ENCODE measurements at places on chromosomes 11 and 22.

- peak; percentile 98 for DNase-seq
Measured at GRCh38 chr11:119334174-119334930, at the start of gene RNF26. RNF26 (plus strand) TSS chr11:119334527; CDS start chr11:119335123, 596 bp downstream.

DNA sequence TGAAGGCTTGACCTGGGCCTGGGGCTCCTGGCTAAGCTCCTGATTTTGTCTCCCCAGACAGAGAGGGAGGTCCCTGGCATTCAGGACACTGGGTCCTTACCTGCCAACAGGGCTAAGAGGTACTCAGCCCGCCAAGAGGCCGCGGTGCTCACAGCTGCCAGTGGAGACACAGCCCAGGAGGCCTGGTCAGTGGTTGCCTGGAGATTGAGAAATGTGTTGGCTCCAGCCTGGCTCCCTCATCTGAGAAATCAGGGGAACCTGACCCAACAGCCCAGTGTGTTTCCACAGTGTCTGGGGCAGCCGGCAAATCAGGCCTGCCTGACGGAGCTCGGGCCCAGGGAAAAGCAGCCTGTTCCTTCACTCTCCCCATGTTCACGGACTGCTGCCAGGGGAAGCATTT is 79.4 kb upstream of the NAV2 start:
- no peak for DNase-seq

DNA sequence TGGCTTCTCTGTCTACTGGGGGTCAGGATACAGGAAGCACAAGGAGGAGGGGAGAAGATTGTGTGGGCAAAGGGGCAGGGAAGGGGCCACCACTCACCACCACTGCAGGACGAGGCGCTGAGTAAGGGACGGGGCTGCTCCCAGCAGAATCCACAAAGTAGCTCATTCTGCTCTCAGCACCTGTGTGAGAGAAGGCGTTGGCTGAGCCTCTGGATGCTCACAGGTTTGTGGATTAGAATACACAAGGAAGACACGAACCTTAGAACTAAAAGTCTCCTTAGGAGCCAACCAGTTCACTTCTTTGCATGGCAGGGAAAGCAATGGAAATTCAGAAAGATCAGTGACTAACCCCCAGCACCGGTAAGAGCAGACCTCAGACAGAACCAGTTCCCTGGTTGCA is 14.4 kb downstream of the ETS1 start:
- no peak for DNase-seq

GRCh38 chr11:36041988-36042611 is 98.2 kb downstream of the LDLRAD3 start:
- DNase-seq: no peak

GRCh38 chr11:128304666-128305485 is 282.5 kb downstream of the ETS1 start:
- DNase-seq: no peak

- DNase-seq: no peak
Measured at GRCh38 chr22:50477923-50478322, 3.1 kb upstream of the SBF1 start.

GRCh38 chr11:18594999-18595749 is 4.4 kb upstream of the MISFA start:
- DNase-seq: peak; percentile 88

DNA sequence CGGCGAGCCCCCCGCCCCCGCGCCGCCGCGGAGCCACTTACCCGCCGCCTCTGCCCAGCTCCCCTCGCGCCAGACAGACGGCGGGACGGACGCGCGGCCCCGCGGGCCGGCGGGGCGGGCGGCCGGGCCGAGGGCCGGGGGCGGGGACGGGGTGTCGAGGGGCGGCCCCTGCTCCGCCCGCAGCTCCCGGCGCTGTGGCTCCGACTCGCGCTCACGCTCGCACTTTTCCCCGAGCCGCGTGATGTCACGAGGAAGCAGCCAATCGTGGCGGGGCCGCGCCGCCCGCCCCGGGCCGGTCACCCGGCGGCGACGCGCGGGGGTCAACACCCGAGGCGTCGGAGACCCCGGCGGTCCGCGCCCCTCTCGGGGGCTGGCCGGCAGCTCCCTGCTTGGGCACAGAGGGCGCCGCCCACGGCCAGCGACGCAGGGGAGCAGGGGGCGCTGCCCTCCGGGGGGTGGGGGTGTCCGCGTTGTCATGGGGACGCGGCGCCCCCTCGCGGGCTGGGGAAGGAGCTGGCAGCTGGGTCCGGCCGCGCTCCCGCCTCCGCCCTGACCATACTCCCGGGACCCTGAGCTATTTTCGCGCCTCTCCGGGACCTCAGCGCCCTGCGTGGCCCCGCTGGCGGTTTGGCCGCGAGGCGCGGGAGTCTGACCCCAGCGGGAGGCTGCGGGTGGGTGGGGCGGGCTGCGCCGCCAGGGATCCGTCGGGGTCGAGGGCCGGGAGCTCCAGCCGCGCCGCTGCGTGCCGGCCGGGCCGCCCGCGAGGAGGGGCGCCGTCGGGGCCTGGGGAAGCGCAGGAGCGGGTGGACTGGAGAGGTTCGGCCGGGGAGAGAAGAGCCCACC is at the start of gene CHRM4:
TSS of gene CHRM4 (minus strand) at position 199 of the 843 bp plus-strand sequence. CDS start 5,219 bp downstream, outside the sequence.
- peak; percentile 45 for DNase-seq

GRCh38 chr11:13388741-13389140 is 74.3 kb downstream of the BTBD10 start:
- no peak for DNase-seq

- DNase-seq: peak; percentile 11
Measured at GRCh38 chr11:70482529-70482917, 84.2 kb downstream of the CTTN start.

GRCh38 chr11:116507849-116508695 is 264.7 kb downstream of the BUD13 start:
- no peak for DNase-seq

DNA sequence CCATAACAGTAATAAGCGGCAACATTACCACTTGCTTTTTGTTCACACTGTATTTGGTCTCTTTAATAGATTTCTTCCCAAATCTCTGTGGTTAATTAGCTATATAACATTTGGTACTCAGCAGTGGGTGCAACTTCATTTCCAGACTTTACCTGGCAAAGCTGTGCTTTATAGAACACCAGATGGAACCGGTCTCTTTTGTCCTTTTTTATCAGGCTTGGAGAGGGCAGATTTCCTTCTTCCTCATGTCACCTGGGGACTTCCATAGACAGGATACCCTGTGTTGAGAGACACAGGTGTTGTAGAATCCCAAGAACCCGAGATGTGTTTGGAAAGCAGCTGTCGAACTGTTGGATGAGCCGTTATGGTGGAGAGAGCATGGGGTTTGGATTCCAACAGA is 393.7 kb downstream of the NTM start:
- no peak for DNase-seq

- DNase-seq: peak; percentile 94
Measured at GRCh38 chr11:12900496-12900895, 108.6 kb upstream of the RASSF10 start.

- DNase-seq: no peak
Measured at GRCh38 chr22:32864596-32864995, 63.1 kb downstream of the TIMP3 start.

- no peak for DNase-seq
Measured at GRCh38 chr22:43667656-43668055, 144.4 kb downstream of the EFCAB6 start.

GRCh38 chr11:104995001-104995408 is 26.6 kb upstream of the CASP4 start:
- no peak for DNase-seq

GRCh38 chr11:17850336-17850735 is 115.8 kb downstream of the KCNC1 start:
- no peak for DNase-seq

- DNase-seq: peak; percentile 12
Measured at GRCh38 chr11:35418282-35419183, 825 bp downstream of the SLC1A2 start.

DNA sequence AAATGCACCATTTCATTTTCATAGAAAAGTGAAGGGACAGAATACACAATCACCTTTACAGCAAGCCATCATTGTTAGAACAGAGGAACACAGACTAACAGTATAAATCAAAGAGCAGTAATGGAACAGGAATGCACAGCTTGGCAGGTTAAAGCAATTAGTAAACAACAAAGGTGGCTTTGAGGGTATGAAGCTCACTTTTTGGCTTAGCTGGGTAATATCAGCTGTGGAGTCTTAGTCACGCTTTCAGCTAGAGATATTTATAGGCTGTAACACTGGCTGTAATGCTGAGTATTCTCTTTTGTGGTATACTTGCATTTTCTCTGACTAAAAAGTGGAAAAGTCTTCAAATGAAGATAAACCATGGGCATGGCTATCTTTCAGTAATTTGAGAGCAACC is 1780.5 kb downstream of the LRRC4C start:
- DNase-seq: no peak

GRCh38 chr11:106706355-106706754 is 311.9 kb downstream of the GUCY1A2 start:
- DNase-seq: peak; percentile 67

DNA sequence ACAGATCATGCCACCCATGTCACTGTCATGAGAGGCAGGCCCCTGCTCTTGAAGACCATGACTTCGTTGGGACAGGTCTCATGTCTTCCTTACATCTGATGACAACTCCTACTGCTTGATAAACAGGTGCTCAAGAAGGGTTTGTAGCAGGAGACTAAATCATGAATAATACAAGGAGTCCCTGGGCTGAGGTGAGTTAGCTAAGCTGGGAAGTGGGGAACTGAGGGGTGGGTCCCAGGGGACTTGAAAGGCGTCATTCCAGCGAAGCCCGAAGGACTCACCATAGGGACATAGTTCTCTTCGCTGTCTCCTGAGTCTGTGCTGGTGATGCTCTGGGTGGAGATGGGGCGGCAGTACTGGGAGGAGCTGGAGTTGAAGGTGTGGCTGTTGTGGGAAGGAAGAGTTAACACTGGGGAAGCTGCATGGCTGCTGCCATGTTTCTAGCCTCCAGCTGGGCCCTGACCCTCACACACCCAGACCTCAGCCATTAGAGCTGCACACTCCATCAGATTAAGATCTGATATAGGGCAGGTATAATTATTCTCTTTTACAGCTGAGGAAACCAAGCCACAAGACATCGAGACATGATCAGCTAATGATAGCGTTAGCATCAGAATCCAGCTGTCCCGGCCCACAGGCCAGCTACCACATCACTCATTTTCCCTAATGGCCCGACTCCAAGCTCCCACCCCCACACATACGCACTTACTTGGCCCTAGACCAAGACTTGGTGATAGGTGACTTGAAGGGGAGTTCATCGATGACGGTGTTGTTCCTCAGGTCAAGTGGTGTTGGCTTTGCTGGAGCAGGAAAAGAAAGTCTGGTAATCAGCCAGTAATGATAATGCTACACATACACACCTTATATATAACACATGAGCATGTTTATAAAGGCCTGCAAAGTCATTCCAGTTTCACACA is 32.9 kb downstream of the USP35 start:
- DNase-seq: no peak

DNA sequence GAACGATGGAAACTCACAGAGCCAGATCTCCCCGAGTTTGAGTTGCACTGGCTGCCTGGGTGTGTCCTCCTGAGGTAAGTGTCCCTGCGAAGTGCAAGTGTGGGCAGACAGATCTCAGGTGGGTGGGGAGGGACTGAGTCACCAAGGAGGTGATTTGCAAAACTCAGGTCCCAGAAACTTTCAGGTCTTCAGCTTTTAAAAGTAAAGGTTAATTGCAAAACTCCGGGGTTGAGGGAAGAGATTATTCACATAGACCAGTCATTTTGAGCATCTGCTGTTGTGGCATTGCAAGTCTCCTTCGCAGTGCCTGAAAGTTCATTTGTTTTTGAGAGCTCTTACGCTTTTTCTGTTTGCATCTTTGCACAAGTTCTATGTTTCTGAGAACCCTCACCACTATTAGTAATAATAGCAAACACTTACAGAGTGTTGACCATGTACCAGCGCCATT is 7.1 kb downstream of the CD44 start:
- DNase-seq: no peak

GRCh38 chr11:108939135-108939534 is 274.3 kb downstream of the DDX10 start:
- DNase-seq: no peak

GRCh38 chr11:45885921-45886721 is 670 bp downstream of the MAPK8IP1 start:
- no peak for DNase-seq

DNA sequence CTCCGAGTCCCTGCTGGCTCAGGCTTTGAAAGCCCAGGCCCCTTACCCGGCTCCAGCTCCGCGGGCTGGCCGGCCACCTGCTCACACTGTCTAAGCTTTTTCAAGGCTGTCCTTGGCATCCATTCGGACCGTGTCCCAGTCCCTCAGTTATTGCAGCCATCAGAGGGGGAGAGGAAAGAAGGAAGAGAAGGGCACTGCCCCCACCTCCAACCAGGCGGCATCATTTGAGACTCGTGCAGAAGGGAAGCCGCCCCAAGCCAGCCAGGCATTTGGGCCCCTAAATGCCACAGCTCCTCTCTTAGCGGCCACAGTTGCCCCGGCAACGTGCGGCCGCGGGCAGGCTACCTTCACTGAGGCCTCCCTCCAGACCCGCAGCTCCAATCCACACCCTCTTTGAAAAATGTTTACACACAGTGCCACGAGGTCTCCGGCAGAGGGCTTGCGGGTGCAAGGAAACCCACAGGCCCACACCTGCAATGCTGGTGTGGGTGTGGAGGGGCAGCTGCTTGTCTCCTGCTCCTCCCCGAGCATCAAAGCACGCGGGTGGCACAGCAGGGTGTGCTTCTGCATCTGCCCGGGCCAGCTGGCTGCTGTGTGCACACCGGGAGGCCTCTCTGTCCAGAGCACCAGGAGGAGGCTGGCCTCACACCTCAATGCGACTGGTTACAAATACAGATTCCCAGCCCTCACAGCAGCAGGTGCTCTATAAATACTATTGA is 124.4 kb downstream of the CTTN start:
- no peak for DNase-seq

GRCh38 chr22:41813726-41814410 is 13.4 kb downstream of the CCDC134 start:
- DNase-seq: no peak

DNA sequence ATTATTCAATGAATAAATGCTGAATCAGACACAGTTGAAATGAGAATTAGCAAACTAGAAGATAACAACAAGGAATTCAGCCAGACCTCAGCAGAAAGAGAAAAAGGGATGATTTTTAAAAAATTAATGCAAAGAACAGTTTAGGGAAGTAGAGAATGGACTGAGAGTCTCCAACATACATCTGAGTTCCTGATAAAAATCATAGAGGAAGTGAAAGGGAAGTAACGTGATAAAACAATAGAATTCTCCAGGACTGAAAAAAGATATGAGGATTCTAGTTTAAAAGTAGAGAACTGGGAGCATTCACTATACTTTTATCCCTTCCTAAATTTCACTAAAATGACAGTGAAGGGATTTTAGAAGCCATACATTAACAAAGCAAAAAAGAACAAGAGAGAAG is 592.0 kb downstream of the SOX6 start:
- DNase-seq: no peak
